CD8-positive, alpha-beta T cell (primary cell): ENCODE measurements at places on chromosomes 11 and 22.

DNA sequence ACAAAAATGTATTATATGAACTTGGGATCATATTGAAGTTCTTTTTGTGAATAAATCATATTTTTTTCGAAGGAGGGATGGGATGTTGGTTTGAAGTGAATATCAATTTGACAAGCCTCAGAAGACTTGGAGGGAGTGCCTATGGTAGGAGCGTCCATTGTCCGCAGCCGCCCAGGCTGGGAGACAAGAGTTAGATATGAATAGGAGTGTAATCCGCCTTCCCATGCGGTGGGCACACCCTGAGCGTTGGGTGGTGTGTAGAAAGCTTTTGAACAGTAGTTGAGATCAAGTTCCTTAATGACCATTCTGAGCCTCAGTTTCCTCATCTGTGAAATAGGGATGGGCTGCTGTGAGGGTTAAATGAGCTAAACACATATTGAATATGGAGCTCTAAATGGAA, 7.0 kb downstream of the CD82 start:
- DNase-seq = no peak

DNA sequence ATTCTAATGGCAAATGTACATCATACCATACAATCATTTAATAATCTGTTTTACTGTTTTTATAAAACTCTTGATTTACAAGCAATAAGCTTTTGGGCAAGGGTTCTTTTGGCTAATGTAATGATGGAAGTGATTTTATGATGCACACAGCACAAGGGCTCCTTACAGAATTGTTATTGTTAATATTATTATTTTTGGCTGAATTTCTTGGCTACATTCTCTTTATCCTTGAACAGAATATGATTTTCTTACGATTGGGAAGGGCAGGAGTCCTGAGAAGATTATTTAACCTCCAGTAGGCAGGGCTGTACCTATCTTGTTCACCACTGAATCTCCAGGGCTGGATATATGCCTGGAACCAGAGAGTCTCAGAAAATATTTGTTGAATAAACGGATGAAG, 70.4 kb upstream of the ARHGAP20 start:
- DNase-seq = no peak

DNA sequence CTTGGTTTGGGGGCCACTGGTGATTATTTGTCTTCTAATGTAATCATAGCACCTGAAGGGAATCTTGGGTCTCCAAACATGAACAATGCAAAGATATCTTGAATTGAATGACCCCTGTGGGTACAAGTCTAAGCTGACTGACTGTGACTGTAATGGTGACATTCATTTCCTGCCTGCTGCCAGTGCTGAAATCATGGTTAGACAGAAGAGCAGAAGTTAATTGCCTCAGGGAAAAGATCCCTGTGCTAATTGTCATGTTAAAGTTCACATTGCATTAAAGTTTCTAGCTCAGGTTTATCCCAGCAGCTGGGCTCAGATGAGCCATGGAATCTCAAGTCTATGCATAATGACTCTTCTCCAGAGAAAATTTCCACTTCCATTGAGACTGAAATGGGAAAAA, 772.0 kb downstream of the ETS1 start:
- no peak for DNase-seq

- no peak for DNase-seq
Measured at GRCh38 chr11:86743223-86744118, 56.9 kb upstream of the PRSS23 start.

GRCh38 chr11:130423541-130424142, 4.8 kb downstream of the ADAMTS8 start:
- DNase-seq = no peak
